ENCODE measurements at places on chromosomes 11 and 22. TPM values are rescaled to one million over a fixed set of nuclear protein-coding genes. Genes with fewer than 3 reads are reported as not detected.

The SCUBE1 gene
- 6.0 TPM for total RNA-seq

The MIOX gene
- total RNA-seq: not detected

The P4HA3 gene
- 4.4 TPM for total RNA-seq

The ELF5 gene
- not detected for total RNA-seq

The SPDYC gene
- total RNA-seq: not detected

The CRYBA4 gene
- not detected for total RNA-seq

All from thoracic aorta (tissue), 2 donors.